ENCODE measurements at places on chromosomes 2 and 18. TPM values are rescaled to one million over a fixed set of nuclear protein-coding genes. Genes with fewer than 3 reads are reported as not detected.

DNA sequence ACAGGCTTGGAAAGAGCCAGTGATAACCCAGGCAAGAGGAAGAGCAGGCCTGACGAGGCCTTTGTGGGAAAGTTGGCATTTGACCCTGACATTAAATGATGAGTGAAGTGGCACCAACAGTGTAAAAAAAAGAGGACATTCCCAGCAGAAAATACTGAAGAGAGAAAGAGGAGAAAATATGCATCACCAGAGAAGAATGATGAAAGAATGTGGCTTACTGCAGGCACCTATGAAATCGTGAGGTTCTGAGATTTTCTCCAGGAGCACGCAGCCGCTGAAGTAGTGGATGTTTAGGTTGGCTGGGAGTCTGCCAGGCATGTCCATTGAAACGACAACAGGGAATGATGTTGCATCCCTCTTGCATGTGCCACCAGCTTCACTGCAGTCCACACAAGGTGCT lies 13.8 kb downstream of the EHD3 start:
- no peaks in the 10 kb centered on the region for H3K36me3 ChIP-seq
- no peak overlapping the region for H3K4me3 ChIP-seq
- DNase-seq: no peak
- H3K4me1 ChIP-seq: no peaks in the 10 kb centered on the region
- H3K27me3 ChIP-seq: no peaks in the 10 kb centered on the region

DNA sequence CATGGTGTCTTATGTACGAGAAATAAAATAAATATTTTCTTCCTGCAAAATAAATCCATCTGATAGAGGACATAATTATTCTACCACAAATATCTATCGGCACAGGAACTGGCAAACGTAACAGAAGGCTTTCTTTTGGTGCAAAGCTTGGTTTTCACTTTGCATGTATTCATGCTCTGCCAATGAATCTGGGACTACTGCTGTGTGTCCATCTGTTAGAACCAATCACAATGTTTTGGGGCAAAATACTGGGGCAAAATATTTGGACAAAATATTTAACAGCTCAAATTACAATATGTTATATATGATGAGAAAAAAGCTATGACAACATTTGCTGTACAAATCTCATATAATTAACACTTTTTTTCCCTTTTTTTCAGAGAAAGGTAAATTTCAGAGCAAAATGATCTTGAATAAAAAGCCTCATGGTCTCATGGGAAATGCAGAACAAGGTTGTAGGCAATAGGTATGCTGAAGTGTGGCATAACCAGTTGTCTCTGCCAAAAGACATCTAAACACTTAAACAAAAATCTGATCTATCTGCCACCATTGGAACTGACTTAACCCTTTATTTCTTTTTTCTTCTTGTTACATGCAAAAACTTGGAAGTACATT lies 923.2 kb downstream of the CPS1 start:
- H3K4me3 ChIP-seq: no peak overlapping the region
- no peaks in the 10 kb centered on the region for H3K36me3 ChIP-seq
- no peak for DNase-seq
- H3K27me3 ChIP-seq: no peaks in the 10 kb centered on the region
- H3K4me1 ChIP-seq: no peaks in the 10 kb centered on the region

DNA sequence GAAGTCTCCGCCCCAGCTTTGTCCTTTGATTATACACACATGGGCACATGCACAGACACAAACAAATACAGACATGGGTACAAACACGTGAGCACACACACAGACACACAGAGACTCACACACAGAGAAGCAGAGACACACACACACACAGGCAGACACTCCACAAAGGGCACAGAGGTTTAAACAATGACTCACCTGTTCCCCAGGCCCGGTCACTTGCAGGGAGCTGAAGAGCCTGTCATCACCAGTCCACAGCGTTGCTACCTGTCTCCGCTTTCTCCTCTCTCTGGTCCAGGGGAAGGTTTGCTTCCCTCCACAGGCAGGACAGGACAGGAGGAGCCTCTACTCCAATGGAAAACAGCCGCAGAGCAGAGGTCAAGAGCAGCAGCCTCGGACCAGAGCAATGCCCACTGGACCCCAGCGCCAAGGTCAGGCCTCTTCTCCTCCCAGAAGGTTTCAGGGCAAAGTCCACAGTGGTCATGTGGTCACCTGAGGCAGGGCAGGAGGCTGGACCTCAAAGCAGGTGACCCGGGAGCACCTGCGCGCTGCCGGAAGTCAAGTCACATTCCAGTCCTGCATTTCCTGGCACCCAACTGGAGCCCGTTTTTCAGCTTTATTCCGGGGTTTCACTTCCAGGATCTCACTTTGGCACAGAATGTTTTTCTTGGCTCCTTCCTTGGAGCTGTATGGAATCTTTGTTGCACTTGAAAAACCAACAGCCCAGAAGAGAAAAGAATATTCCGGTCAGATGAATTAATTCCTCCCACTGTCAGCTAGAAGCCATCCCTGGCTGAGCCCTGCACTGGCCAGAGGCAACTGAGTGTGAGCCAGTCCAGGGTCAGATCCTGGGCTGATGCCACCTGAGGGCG lies at the start of gene RAB17:
Gene RAB17 (minus strand): TSS at position 463 of the 869 bp plus-strand sequence. CDS start 4,580 bp downstream, outside the sequence.
- H3K4me3 ChIP-seq: peak within 1 kb of the TSS; percentile 16
- H3K27ac ChIP-seq: peak within 1 kb of the TSS; percentile 93
- H3K4me1 ChIP-seq: peaks cover 79% of the 10 kb centered on the region
- peak; percentile 87 for DNase-seq
- no peaks in the 10 kb centered on the region for H3K36me3 ChIP-seq

DNA sequence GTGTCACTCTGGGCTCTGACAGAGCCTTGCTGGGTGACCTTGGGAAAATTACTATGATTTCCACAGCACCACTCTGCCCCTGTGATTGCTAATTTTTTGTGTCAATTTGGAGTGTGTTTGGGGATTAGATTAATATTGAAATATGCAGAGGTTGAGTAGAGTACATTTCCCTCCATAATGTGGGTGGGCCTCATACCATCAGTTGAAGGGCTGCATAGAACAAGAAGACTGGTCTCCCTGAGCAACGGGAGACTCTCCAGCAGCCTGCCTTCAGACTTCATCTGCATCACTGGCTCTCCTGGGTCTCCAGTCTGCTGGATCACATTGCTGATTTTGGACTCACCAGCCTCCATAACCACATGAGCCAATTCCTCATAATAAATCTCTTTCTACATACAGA lies 313.7 kb downstream of the TNS1 start:
- no peak overlapping the region for H3K27ac ChIP-seq
- no peaks in the 10 kb centered on the region for H3K27me3 ChIP-seq
- H3K4me3 ChIP-seq: no peak overlapping the region
- no peak for DNase-seq

DNA sequence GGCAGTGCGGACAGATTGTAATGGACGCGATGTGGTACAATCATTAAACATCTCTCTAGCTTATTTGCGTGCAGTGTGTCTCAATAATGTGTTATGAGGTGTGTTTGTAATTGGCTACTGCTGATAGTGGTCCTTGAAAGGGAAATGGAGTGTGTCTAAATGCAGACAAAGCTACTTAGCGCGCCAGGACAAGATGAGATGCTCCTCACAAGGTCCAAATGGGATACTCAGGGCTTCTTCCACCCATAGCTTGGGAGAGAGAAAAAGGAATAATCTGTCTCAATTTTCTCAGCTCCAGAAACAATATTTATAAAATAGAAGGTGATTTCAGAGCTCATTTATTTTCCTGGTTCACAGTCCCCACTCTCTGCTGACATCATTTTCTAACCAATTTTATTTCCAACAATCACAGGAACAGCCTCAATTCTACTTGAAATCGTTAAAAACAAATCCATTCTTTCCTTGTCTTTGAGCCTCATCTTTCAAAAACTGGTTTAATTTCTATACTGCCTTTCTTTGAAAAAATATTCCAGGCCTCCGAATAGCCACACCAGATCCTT lies 28.5 kb downstream of the GALNT14 start:
- no peaks in the 10 kb centered on the region for H3K36me3 ChIP-seq
- no peaks in the 10 kb centered on the region for H3K27me3 ChIP-seq
- no peak overlapping the region for H3K27ac ChIP-seq
- no peak overlapping the region for H3K4me3 ChIP-seq
- H3K4me1 ChIP-seq: no peaks in the 10 kb centered on the region

DNA sequence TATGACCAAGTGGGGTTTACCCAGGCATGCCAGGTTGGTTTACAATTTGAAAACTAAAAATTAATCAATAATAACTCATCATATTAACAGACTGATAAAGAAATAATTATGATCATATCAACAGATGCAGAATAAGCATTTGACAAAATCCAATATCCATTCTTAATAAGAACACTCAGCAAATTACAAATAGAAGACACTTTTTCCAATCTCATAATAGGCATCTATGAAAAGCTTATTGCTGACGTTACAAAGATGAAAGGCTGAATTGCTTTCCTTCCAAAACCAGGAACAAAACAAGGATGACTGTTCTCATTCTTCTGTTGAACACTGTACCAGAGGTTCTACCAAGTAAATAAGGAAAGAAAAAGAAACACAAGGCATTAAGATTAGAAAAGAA lies 55.1 kb upstream of the C2orf15 start:
- DNase-seq: no peak
- no peak overlapping the region for H3K4me3 ChIP-seq
- no peaks in the 10 kb centered on the region for H3K27me3 ChIP-seq
- H3K36me3 ChIP-seq: no peaks in the 10 kb centered on the region
- no peaks in the 10 kb centered on the region for H3K4me1 ChIP-seq
- no peak overlapping the region for H3K27ac ChIP-seq

DNA sequence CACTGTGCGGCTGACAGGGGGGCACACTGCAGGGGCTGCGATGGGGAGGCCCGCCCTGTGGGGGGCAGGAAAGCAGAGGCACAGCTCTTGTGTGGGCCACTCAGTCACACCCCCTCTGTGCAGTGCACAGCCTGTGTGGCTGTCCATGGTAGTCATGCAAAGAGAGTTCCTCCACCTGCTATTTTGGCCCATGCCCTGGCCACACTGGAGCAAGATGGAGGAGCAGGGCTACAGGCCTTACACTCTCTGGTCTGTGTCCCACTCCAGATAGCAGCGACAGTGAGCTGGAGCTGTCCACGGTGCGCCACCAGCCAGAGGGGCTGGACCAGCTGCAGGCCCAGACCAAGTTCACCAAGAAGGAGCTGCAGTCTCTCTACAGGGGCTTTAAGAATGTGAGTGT lies 28.5 kb upstream of the FAHD2A start:
- no peak for DNase-seq

Gene CD207
- total RNA-seq: not detected

Data from body of pancreas (tissue), 4 donors.